ENCODE measurements at places on chromosomes 5 and 9. TPM values are rescaled to one million over a fixed set of nuclear protein-coding genes. Genes with fewer than 3 reads are reported as not detected.

Gene PCDHGA2
- 9.4 TPM for total RNA-seq

Gene ARID3C
- total RNA-seq: not detected

Gene PCA3
- total RNA-seq: 0.26 TPM

Gene PPP3R2
- total RNA-seq: not detected

Gene PTPRD
- 8.5 TPM for total RNA-seq

Gene TEK
- 17.8 TPM for total RNA-seq

Gene LHX3
- total RNA-seq: not detected

Gene TMOD1
- 197 TPM for total RNA-seq

Gene ST8SIA4
- total RNA-seq: 3.6 TPM

Gene PLPP7
- total RNA-seq: 96.3 TPM

Gene MYORG
- total RNA-seq: 4.6 TPM

Gene OSMR
- total RNA-seq: 24.0 TPM

All from right cardiac atrium (tissue), 5 donors.